ENCODE measurements at places on chromosomes 3 and 15. TPM values are rescaled to one million over a fixed set of nuclear protein-coding genes. Genes with fewer than 3 reads are reported as not detected.

NMNAT3 gene
- 3.3 TPM for total RNA-seq

ALS2CL gene
- total RNA-seq: 41.5 TPM

KCNH8 gene
- not detected for total RNA-seq

SENP2 gene
- 59.2 TPM for total RNA-seq

CEP152 gene
- 6.2 TPM for total RNA-seq
